Renal cortex interstitium (tissue), 15 donors: ENCODE measurements at places on chromosomes 5 and 9.

DNA sequence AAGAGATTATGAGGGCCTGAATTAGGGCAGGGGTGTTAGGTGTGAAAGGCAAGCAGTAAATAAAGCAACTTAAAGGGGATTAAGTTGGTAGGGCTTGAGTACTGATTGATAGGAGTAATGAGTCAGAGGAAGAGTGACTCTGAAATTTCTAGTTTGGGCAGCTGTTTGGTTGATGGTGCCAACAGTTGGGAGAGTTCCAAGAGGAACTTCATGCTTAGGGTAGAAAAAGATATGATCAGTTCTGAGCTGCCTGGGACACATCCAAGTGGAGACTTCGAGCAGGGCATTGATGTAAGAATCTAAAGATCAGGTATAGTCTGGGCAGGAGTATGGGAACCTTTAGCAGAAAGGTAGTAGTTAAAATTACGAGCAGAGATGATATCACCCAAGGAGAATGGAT, 10.2 kb downstream of the MAMDC2 start:
- DNase-seq = no peak

DNA sequence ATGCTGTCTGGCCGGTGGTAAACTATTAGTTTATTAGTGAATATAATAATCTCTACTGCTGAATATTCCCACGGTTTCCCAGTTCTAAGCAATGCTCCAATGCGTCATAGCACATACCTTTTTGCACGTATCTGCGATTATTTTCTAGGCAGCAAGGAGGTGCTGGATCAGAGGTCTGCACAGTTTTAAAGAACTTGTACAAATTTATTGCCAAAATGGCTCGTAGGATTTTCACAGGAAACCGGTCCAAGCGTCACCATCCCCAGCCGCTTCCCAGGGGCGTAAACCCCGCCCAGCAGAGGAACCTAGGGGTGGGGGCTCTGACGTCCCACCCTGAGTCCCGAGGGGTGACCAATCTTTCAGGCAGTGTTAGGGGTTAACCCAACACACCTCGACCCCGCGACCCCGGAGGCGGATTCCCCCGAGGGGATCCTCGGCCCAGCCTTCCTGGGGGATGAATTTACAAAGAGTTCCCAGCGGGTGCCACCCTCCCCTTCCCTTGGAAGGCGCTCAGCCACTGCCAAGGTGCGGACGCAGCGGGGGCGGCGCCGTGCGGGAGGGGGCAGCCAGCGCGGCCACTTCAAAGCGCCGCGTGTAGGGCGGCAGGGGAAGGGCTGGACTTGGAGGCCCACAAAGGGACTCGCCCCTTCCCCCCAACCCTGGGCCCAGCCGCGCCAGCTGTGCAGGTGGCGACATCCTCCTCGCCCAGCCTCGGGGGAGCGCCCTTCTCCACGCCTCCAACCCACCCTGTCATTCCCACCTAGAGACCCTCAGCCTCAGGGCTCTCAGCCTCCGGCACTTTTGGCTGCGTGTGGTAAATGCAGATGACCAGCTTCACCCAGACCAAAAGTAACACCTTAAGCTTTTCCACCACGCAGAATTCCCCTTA, 43.5 kb upstream of the TCF7 start:
- no peak for DNase-seq

DNA sequence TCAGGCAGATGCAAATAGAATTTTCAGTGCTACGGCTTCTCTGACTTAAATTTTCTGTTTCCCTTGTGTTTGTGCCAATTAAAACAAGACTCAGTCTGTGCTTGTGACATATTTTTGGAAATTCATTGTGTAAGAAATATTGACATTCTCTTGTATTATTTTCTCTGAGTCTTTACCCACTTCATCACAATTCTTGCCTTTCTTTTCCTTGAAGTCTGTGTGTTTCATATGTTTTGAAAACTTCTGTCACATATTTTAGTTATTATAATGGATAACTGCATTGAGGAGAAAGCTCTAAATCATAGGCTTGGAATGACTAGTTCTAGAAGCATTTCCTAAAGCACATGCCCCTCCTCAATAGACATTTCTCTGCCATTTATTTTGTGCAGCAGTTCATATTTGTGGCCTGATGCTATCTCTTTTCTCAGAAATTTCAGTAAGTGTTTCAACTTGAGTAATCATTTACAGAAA, 206.6 kb downstream of the PALM2AKAP2 start:
- DNase-seq = no peak

- no peak for DNase-seq
These were observed 46.2 kb upstream of the ANKRD55 start for GRCh38 chr5:56279291-56279690.

DNA sequence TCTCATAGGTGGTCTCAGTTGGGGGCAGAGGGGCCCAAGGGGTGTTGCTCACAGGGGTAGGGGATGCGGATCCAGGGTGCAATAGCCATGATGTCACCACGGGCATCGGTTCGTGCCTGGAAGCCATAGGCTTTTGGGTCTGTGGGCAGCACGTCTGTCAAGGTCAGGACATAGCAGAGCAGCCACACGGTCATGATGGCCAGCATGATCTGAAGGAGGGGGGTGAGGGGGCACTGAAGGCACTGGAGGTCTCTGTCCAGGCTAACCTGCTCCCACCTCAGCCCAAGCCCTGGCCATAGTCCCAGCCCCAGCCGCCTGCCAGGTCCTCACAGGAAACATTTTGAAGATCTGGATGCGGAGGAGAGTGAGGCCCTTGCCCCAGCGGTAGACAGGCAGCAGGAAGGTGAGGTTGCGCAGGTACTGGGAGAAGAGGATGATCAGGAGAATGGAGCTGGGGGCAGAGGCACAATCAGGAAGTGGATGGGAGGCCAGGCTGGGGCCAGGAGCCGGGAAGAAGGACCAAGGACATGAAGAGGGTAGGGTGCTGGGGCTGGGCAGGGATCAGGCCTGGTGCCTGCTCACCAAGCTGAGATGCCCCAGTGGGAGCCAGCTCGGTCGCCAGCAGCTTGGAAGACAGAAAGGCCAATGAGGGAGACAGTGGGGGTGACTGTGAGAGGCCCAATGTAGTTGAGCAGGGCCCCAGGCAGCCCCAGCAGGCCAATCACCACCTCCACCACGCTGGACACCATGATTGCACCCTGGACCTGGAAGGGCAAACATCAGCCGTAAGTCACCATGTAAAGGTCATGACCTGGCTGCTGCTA, 3.3 kb downstream of the SLC23A1 start:
- DNase-seq = no peak

DNA sequence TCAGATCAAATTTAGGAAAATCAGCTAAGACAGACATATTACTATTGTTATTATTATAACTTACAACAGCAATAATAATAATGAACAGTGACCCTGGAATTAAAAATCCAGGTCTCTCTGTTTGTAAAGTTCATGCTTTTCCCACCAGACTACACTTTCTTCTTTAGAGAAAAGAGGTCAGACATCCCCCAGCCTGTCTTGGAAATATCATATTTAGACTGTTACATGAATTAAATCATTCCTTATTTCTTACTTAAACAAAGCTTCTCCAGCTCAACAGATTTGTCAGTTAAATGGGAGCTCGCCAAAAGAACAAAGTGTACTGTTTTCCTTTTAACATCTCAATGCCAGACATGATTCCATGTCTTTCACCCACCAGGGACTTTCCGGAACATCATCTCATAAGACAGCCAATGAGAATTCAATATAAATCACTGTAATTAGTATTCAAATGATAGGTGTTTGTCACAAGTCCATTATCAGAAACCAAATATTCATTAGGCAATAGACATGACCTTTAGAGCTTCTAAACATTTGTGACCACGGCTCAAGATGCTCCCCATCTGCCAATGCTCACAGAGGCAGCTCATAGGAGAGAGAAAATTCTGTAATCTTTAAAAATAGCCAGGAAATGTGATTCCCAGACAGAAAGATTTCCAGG, 351.9 kb downstream of the ENC1 start:
- DNase-seq = no peak

DNA sequence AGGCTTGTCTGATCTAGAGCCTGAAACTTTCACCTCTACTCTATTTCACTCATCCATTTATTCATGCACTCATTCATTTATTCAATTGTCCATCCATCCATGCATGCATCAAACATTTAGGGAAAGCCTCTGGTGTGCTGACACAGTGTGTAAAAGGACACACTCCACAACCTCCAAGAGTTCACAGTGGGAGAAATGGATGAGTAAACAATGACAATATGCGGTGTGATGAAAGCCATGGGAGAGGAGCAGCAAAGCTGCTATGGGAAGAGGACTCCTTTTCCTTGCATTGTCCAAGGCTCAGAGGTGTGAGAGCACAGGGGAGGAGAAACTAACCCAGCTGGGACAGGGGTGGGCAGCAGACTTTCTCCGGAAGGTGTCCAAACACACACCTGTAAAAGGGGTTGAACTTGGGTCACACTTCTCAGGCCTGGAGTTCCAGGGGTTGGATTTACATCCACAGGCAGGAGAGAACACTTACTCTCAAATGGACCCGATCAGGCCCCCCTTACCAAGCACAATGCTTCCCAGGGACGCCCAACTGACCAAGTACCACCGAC, 21.2 kb upstream of the PFDN1 start:
- DNase-seq = no peak

DNA sequence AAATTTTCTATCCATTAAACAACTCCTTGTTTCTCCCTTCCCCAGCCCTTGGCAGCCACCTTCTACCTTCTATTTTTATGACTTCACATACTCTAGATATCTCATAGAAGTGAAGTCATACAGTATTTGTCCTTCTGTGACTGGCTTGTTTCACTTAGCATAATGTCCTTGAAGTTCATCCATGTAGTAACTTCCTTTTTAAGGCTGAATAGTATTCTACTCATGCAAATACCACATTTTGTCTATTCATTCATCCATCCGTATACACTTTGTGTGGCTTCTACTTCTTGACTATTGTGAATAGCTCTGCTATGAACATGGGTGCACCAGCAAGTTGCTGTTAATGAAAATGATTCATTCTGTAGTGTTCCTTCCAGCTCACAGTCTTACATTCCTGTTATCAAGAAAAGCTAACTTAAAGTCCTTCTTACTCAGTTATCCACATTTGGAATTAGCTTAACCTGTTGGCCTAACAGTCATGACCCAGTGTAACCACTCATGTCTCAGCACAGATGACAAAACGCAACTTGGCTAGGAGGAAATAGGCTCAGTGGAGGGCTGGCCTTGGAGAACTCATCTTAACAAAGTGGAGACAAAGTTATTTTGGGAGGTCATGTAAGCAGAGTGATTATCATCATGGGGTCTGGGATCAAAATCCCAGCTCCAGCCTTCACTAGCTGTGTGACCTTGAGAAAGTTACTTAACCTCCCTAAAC, 129.7 kb upstream of the MAP3K1 start:
- no peak for DNase-seq

DNA sequence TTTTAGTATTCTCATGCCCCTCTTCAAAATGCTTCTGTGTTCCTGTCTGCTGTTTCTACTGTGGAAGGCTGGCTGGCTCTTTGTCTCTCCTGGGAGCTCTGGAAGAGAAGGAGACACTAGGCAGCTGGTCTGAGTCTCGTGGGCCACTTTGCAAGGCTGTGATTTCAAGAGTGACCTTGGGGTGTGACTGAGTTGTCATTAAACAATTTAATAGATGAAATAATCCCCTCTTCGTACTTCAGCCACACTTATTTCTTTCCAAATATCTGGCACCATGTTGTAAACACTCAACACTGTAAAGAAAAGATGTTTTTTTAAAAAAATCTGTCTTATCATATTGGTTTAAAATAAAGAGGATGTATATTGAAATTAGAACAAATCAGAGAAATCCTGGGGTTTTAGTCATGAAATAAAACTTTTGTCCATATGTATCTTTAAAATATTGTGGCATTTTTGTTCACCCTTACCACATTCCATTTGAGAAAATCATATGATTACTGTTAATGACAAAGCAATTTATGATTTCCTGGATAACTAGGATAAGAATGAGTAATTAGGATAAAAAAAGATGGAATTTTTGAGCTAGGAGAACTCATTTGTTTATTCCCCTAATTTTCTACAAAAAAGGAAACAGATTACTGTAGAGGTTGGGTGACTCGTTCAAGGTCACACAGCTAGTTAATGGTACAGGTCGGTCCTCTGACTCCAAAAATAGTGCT, 200.8 kb downstream of the MAT2B start:
- DNase-seq = no peak
